HTR-8/SVneo (cell line): ENCODE measurements at places on chromosomes 1 and 21.

DNA sequence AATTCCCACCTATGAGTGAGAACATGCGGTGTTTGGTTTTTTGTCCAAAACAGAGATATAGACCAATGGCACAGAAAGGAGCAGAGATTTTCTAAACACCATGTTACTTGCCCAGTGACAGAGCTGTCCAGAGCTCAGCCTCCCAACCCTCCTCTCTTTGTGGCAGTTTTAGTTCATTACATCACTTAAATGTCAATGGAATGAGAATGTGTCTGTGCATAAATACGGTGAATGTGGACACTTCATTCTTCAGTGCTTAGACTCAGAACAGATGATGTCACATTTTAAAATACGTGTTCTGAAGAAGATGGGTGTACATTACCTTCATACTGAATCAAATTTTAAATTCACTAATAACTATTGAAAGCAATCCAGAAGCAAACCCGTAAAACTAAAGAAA lies 374.9 kb downstream of the DSCAM start:
- DNase-seq: no peak

DNA sequence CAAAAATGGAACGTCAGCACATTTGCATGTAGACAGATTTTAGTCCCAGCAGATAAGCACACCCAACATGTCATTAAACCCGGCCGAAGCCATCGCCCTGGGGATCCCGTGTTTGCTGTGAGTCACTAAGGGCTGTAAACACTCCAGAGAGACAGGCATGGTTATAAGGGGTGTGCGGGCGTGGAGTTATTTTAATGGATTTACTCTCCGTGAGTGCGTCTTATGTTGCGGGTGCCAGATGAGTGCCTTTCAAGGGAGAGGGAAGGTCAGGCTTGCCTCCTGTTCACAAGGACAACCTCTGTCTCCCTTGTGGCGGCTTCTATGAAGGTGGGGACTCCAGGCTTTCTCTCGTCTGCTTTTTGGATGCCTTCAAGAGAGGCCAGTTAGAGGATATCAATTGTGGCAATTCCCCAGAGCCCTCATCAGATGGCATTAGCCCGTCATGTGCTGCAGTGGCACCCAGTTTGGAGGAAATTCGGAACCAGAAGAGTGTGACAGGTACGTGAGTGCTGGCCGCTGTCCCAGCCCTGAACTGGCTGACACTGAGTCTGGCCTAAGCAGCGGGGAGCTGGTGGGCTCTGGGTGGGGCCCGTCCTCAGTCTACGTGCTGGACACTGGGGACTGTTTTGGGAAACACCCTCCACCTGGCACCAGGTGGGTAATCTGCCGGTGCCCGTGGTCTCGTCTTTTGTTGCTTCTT lies 223.8 kb upstream of the TMEM51 start:
- DNase-seq: no peak

DNA sequence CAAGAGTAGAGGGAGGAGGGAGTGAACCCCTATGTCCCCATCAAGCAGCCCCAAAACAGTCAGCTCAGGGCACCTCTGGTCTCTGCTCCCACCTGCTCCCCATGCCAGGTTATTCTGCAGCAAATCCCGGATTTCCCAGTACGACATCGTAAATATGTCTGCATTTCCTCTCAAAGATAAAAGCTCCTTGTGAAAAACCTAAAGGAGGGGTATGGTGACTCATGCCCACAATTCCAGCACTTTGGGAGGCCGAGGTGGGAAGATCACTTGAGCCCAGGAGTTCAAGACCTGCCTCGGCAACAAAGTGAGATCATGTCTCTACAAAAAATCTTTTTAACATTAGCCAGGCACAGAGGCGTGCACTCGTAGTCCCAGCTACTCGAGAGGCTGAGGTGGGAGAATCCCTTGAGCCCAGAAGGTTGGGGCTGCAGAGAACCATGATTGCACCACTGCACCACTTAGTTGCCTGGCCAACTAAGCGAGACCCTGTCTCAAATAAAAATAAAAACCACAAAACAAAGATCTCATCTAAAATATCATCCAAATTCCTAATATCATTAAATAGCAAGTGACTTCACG lies 7.1 kb downstream of the ACOT7 start:
- DNase-seq: no peak

DNA sequence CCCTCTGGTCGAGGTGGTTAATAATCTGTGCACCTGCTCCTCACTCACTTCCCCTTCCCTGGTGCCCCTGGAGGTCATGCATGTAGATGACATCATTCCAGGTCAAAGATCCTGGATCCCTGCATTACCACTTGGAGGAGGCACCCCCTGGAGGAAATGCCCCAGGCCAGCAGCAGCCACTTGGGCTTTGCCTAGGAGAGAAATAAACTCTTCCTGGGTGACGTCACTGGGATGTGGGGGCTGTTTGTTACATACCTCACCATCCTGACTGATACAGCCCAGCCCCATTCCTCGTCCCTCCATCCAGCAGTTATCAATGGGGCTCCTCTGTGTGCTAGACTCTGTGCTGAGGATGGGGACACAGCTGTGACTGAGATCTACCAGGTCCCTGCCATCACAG lies 433.6 kb downstream of the PTPRU start:
- DNase-seq: no peak

DNA sequence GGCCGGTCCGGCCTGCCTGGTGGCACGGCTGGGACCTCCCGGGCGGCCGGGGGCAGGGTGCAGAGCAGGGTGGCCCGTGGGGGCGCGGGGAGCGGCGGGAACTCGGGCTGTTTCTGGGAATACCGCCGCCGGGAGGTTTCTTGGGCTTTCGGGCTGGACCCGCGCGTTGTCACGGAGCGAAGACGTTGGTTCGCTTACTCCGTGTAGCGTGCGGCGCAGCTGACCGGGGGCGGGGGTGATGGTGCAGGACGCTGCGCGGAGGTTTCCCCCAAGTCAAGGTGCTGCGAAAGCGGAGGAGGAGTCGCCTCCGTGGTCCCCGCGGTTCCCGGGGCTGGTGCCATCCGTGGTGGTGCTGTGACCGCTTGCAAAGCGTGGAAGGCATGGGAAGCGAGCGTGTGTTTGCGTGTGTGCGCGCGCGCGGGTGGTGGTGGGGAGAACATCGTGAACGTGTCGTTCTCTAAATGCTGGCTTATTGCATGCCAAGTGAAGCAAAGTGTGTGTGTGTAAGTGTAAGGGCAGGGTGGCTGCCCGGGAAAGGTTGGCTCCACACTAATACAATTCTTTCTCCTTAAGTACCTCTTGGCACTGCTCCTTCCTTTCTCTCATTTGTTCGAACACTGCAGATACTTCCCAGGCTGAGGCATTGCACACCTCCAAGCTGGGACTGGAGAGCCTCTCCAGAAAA lies 1.1 kb downstream of the RYR2 start:
- no peak for DNase-seq
